ENCODE measurements at places on chromosomes 7 and 10.
A peak's percentile ranks its signal among the peaks of the same experiment; 100 is the strongest.

GRCh38 chr10:29830531-29831512, 196.1 kb upstream of the SVIL start:
- peak; percentile 32 for DNase-seq

- DNase-seq = no peak
Observed at GRCh38 chr10:35765066-35765527, 123.0 kb upstream of the FZD8 start.

DNA sequence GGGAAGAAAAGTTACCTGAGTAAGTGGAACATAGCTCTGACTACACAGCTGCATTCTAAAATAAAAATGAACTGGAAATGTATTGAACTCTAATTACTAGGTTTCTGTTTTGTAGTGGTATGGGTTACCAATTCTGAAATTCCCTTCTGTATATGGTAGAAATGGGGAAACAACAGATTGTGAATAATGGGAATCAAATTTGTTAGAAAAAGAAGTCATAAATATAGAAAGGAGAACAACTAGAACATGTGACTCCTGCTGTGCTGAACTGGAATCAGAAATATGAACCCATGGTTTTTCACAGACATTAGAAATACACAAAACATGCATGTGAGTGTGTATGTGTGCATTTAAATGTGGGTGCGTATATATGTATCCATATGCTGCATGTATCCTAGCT, 27.0 kb downstream of the MCMBP start:
- no peak for DNase-seq

GRCh38 chr7:53603461-53603860, 568.0 kb downstream of the POM121L12 start:
- DNase-seq = no peak

DNA sequence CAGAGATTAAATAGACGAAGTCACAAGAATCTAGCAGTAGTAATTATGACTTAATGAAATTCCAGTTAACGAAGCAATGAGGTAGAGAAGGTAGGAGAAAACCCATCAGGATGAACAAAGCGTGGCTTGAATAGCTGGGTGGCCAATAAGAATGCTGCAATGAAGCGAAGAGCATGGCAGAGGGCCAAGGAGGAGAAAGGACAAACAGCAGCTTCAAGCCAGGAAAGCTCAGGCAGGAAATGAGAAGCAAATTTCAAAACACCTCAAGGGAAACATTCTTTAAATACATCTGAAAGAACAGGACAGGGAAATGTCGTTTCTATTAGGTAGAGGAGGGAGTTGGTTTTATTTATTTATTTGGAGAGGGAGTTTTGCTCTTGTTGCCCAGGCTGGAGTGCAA, 122.5 kb downstream of the KIAA1217 start:
- no peak for DNase-seq

GRCh38 chr10:120473593-120473992, 16.6 kb downstream of the PLPP4 start:
- no peak for DNase-seq

- DNase-seq = peak; percentile 27
Observed at GRCh38 chr7:114026486-114027089, 107.8 kb upstream of the PPP1R3A start.

GRCh38 chr10:119479532-119479931, 63.0 kb downstream of the RGS10 start:
- no peak for DNase-seq

DNA sequence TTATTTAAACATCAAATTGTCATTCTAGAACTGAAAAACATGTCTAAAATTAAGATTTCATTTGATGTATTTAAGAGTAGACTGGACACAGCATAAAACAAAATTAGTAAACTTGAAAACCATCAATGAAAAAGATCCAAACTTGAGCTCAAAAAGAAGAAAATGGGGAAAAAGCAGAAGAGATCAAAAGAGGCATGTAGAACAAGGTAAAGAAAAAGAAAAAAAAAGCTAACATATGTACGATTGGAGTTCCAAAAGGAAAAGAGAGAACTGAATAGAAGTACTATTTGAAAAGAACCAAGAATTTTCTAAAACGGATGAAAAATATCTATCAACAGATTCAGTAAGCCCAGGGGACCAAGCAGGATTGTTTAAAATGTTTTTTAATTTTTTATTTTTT, 3.6 kb downstream of the FBXL13 start:
- DNase-seq = no peak

GRCh38 chr10:79246209-79246581, 101.1 kb upstream of the PPIF start:
- no peak for DNase-seq

DNA sequence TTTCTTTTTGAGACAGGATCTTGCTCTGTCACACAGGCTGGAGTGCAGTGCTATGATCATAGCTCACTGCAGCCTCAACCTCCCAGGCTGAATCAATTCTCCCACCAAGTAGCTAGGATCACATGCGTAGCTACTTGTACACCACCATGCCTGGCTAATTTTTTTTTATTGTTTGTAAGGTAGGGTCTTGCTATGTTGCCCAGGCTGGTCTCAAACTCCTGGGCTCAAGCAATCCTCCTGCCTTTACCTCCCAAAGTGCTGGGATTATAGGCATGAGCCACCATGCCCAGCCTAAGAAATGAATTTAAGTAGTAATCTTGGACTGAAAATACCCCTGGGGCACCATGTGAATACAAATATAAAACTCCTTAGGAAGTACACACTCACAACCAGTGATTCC, 5.8 kb downstream of the NUDT13 start:
- no peak for DNase-seq

DNA sequence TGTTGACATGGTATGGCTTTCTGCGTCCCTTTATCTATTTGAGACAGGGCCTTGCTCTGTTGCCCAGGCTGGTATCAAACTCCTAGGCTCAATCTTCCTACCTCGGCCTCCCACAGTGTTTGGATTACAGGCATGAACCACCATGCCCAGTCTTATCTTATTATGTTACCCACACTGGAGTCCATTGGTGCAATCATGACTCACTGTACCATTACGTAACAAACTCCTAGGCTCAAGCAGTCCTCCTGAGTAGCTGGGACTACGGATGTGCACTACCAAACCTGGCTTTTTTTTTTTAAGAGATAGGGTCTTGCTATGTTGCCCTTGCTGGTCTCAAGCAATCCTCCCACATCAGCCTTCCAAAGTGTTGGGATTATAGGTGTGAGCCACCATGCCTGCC, 66.7 kb downstream of the CCDC3 start:
- no peak for DNase-seq

GRCh38 chr10:21172930-21173801, 276.1 kb upstream of the NEBL start:
- peak; percentile 57 for DNase-seq

DNA sequence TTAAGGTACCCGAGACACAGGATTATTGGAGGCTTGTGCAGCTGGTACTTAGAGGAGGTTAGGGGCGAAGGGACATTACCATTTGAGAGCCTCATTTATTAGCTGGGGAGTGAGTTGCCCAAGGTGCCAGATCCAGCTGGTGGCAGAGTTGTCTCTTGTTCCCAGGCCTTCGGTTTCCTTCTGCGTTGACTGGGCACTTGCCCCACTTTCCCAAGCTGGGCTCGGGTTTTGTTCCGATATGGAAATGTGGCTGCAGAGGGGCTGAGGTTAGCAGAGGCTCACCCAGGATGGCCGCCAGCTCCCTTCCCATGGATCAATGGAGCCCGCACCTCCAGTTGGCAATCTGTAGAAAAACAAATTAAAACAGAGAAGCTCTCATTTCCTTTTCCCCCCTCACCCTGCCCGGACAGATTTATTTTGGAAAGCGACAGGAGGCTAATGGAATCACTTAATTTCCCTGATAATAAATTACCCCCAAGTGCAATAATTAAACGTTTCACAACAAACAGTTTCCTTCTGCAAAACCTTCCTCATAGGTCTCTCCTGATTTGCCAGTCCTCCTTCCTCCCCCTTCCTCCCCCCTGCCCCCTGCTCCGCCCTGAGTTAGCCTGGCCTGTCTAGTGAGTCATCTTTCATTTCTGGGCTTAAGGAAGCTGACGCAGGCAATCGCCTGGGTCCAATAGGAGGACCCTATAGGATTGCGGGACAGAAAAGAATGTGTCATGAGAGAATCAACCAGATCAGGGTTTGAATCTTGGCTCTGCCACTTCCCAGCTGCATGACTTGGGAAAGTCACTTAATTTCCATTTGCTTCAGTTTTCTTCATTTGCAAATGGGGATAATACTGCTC, 51.7 kb downstream of the ADRA2A start:
- DNase-seq = no peak

- DNase-seq = no peak
Observed at GRCh38 chr10:102641402-102641801, 2.9 kb upstream of the TRIM8 start.

DNA sequence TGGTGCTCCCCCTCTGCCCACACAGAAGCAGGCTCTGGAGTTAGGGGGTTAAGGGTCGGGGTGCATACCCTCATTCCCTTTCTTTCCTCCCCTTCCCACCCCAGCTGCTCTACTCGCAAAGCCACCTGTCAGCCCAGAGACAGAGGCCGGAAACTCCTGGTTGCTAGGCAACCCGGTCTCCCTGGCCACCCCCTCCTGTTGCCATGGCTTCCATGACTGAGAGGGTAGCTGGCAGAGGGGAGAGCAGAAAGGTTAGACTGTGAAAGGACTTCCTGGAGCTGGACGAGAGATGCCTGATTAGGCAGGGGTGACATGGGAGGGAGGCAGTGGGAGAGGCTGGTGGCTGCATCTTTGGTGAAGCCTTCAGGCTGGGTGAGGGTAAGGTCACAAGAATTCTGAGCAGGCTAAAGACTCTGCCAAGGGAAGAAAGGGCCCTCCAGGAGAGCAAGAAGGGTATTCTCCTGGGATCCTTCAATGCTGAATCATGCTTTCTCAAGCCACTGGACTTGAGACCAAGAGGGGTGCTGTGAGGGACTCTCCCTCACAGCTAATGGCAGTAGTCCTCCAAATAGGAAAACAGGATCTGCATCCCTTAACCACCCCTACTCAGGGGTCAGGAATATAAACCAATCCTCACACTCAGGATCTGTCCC, 5.4 kb downstream of the PSD start:
- no peak for DNase-seq

GRCh38 chr10:104077247-104077646, 8.4 kb downstream of the COL17A1 start:
- DNase-seq = no peak

GRCh38 chr7:22827563-22827962, 4.9 kb upstream of the TOMM7 start:
- DNase-seq = no peak

- DNase-seq = no peak
Observed at GRCh38 chr7:82859106-82859850, 303.4 kb downstream of the PCLO start.

DNA sequence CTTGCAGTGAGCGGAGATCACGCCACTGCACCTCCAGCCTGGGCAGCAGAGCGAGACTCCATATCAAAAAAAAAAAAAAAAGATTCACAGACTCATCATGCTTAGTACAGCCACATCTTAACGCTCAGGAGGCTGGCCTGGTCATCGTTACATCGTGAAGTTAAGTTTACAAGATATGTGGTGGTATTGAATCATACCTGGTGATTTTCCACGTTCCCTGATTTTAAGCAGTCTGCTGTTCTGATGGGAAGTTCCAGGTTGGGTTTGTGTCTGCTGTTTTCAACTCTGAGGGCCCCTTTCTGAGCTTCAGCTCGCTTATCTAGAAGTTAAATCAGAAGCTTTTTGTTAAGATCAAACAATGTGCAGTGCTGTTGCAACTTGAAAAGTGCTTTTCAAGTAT, 6.9 kb downstream of the PPP2R2D start:
- no peak for DNase-seq

DNA sequence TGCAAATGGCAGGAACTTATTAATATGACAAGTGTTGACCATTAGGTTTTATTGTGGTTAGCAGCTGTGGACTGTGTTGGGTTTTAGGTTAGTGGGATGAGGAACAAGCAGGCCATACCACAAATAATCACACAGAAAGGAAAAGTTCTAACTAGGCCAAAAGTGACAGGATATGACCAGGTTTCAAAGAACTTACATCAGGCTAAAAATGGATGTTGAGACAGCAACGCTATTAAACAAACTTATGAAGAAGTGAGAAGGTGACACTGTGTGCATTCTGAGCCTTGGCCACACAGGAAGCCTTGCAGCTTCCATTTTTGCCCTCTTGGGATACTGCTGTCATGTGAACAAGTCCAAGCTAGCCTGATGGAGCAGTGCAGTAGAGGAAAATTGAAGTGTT, 568.8 kb downstream of the HTR7 start:
- no peak for DNase-seq

DNA sequence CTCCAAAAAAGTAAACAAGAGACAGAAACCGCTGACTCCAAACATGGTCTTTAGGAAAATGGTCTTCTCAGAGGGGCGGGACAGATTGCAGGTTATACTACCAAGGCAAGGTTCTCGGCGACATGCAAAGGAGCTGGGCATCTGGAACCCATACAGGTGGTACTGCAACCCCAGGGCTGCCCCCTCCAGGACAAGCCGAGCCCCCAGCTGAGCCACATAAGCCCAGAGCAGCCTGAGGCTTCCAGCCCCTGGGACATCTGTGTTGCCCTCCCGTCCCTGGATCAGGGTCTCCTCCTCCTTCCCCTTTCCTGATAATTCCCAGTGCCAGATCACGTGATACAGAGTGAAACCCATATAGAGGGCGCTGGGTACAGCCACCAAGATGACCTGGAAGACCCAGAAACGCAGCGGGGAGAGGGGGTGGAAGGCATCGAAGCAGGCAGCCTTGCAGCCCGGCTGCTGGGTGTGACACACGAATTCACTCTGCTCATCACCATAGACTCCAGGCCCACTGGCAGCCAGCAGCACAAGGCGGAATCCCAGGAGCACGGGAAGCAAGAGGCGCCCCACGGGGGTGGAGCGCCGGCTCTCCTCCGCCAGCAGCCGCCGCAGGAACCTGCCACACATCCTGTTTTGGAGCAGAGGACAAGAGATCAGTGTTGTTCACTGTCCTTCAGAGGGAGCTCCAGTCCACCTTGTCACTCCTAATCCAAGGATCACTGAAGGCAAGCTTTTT, at the start of gene GJC3:
TSS of gene GJC3 (minus strand) at position 627 of the 736 bp plus-strand sequence. CDS start at position 627, 0 bp downstream.
- peak; percentile 77 for DNase-seq
